ENCODE measurements at places on chromosomes 4 and X.

GRCh38 chr4:17273047-17273446, 238.8 kb downstream of the QDPR start:
- no peak for DNase-seq

DNA sequence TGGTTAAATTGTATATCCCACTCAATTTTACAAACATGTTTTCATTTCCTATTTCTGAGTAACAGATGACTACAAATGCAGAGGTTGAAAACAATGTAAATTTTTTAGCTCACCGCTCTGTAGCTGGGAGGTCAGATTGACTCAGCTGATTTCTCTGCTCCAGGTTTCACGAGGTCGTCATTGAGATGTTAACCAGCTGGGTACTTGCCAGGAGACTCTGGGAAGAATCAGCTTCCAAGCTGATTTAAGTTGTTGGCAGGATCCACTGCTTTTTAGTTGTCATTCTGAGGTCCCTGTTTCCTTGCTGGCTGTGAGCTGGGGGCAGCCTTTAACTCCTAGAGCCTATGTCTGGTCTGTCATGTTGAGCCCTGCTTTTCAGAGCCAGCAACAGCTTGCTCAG, 864.3 kb upstream of the AGA start:
- no peak for DNase-seq

DNA sequence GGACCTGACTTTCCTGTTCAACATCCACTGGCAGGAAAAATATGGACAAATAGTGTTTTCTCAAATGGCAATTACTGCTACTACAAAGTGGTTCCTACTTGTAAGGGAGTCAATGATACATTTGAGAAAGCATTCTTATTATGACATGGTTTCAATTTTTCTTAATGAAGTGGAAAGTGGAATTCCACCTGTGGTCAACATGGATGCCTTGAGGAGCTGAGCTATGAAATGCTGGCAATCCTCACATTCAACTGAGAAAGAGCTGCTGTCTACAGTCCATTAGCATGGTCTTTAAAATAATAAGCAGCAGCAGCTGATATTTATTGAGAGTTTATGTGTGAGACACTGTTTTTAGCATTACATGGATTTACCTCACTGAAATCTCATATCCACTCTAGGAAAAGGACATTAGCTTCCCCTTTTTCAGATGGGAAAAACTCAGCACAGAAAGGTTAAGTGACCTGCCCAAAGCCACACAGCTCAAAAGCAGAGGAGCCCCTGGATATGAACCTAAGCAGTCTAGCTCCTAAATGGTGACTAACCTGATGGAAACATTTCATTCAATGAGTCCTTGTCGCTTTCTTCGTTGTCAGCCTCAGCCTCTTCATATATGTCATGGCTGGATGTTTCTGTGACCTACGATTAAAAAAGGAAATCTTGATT, 29.2 kb downstream of the MAP7D3 start:
- DNase-seq = no peak

DNA sequence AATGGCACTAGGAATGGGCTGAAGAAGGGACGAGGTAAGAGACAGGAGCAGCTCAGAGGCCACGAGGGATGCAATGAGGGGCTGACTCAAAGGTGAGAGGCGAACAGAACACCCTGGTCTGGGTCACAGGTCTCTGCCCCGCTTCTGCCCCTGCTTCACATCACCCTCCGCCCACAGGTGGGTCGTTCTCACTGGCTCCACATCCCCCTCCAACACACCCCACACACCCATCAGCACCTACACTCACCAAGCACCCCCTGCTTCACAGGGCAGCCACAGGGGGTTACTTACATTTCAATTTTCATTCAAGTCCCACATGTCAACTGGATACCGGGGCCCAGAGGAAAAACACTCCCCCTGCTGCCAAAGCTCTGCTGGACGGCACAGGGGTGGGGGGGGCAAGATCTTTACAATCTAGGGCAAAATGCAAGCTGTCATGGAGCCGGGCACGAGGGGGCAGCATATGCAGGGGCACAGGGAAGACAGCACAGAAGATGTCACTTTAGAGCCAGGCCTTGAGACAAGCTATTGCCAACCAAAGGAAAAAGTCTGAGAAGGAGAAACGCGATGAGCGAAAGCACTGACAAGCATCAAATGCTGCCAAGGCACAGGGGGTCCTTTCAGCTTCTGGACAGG, 94.0 kb downstream of the AFAP1 start:
- DNase-seq = no peak

- no peak for DNase-seq
Measured at GRCh38 chr4:26766141-26766540, 94.5 kb upstream of the STIM2 start.

DNA sequence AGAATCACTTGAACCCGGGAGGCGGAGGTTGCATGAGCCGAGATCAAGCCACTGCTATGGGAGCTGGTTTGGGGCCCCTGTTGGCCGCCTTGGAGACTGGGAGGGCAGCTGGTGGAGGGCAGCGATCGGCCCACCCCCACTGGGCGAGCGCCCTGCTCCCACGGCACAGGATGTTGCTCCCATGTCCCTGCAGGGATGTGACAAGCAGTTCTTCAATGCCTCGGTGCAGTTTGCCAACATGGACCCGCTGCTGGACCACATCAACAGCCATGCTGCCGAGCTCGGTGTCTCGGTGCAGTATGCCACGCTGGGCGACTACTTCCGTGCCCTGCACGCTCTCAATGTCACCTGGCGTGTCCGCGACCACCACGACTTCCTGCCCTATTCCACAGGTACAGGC, 19.4 kb downstream of the MAN2B2 start:
- no peak for DNase-seq

DNA sequence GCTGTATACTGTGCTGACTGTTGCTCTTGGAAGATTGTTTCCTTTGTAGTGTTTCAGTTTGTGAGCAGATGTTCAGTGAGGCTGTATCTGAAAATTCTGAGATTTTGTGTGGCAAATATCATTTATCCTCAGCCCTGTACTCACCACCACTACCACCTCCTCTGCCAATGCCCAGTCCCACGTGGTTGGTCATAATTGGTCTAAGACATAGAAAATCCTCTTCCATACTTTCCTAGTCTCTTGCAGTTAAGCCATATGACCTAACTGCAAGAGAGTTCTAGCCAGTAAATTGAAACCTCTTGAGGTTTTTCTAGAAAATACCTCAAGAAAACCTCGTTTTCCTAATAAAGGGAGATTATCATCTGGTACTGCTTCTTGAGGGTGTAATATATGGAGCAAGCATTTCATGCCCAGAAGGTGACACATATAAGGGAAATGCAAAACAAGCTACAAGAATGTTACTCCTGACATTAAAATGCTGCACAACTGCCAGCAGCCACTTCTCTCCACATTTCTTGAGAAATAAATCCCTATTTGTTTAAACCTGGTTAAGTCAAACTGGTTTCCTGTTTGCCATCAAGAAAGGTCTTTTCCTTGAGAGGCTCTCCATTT, 32.8 kb downstream of the ABCE1 start:
- DNase-seq = no peak

GRCh38 chr4:46123913-46124755, at the start of gene GABRG1:
Gene GABRG1 (minus strand): TSS chr4:46124054. CDS start chr4:46123913, 141 bp downstream.
- no peak for DNase-seq

DNA sequence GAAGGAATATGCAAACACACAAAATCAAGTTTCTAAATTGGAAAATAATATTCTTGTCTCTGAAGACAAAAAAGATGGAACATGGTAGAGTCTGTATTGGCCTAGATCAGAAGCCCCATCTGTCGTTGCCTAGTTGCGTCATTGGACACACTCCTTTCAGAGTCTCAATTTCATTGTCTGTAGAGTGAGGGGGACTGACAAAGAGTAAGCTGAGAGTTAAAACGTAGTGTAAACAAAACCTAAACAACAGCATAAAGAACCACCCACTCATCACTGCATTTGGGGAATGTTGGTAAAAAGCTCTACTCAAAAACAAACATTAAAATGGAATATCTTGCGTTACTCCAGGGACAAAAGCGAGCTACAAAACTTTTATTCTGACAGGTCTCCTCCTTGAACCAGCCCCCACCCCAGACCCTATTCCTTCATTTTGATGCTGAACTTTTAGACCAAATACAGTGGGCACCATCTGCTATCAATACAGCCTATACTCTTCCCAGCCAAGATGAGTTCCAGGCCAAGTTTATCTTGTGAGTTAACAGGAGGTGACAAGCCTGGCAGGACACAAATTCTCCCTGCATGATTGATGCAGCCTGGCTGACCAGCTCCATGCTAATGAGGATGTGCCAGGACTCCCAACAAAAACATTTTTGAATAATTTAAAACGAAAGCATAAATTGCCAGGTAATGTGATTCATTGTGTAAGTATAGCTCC, 125.2 kb downstream of the COL25A1 start:
- DNase-seq = no peak

GRCh38 chr4:174696657-174697056, 132.4 kb downstream of the GLRA3 start:
- DNase-seq = no peak

- no peak for DNase-seq
Measured at GRCh38 chr4:102531462-102531861, 30.3 kb downstream of the NFKB1 start.

- no peak for DNase-seq
Measured at GRCh38 chrX:11641349-11642065, 24.2 kb downstream of the ARHGAP6 start.

DNA sequence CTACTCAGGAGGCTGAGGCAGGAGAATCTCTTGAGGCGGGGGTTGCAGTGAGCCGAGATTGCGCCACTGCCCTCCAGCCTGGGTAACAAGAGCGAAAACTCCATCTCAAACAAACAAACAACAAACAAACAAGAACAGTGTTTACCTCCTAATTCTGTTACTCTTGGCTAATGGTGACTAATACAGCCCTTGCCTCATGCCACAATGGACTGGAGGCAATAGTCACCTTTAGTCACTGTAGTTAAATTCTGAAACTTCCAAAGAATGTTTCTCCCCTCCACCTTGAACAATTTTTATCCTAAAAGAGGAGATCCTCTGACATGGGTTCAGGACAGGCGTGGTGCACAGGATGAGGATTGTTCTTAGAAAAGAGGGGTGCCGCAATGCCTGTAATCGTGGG, 241.2 kb upstream of the CTSO start:
- no peak for DNase-seq

GRCh38 chrX:72130156-72130761, 1.5 kb downstream of the RTL5 start:
- no peak for DNase-seq

GRCh38 chr4:25253071-25253445, 19.2 kb downstream of the PI4K2B start:
- DNase-seq = no peak

DNA sequence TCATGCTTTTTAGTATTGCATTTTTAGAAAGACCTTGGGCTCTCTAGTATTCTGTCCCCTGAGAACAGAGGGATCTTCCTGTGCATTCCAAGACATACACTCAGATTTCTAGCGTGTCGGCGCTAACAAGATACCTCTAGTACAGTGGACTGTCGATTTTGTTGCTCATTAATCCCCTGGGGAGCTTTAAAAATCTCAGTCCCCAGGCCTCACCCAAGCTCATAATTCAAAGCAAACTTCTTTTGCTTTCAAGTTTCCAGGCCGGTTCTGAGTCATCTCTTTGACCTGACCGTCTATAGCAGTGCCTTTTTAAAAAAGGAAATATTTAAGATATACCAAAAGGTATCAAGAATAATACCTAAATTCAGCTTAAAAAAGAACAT, 137.0 kb downstream of the AMMECR1 start:
- DNase-seq = no peak

- no peak for DNase-seq
Measured at GRCh38 chrX:8647176-8647575, 84.8 kb downstream of the ANOS1 start.

DNA sequence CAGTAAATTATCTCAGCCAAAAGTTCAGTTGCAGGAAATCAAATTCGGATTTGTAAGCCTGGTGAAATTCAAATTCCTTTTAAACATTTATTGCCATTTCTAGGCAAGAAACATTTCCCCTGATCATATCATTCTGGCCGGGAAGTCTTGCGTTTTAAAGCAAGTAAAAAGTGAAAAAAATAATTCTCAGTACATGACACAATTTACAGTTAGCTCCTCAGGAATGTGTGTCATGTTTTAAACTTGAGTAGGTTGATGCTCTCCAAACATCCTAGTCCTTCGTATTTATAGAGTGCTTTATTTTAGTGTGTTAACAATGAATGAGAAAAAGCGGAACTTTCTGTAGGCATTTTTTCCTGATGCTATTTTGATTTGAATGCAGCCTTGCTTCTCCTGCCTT, 158.3 kb upstream of the SCML1 start:
- no peak for DNase-seq

GRCh38 chr4:47118192-47118929, 87.0 kb downstream of the GABRB1 start:
- DNase-seq = no peak

- no peak for DNase-seq
Measured at GRCh38 chr4:152516156-152516555, 19.7 kb downstream of the FBXW7 start.

DNA sequence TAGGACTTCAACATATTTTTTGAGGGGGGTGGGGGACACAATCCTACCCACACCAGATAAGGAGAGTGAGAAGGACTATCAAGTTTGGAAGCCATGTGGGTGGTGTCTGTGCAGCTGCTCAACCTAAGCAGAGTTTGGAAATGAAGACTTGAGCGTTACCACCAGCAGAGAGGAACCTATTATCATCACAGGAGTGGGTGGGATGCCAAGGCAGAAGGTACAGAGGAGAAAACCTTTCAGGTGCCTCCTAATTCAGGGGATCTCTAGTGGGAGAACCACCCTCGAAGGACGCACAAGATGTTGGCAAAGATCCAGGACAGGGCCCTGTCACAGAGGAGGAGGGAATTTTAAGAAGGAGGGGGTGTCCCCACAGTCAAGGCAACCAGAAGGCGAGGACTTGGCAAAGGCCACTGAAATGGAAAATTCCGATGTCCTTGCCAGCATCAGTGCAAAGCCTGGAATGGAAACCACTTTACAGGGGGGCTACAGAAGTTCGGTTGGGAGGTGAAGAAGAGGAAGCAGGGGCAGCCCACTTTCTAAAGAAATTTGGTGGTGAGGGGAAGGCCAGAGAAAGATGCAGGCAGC, 8.4 kb upstream of the GPM6B start:
- DNase-seq = no peak

- DNase-seq = no peak
Measured at GRCh38 chr4:165766018-165766417, 107.0 kb upstream of the TLL1 start.

GRCh38 chr4:121688701-121689100, 8.1 kb downstream of the ANXA5 start:
- no peak for DNase-seq

GRCh38 chr4:111905511-111905910, 239.7 kb upstream of the FAM241A start:
- DNase-seq = no peak

- DNase-seq = no peak
Measured at GRCh38 chr4:154781983-154782293, 866 bp downstream of the RBM46 start.

GRCh38 chr4:48898733-48899431, 7.7 kb downstream of the OCIAD2 start:
- no peak for DNase-seq

Measured in NCI-H345 (cell line).